ENCODE measurements at places on chromosomes 3 and 15.

GRCh38 chr3:145006271-145006670, 1034.6 kb downstream of the DIPK2A start:
- no peak for DNase-seq

DNA sequence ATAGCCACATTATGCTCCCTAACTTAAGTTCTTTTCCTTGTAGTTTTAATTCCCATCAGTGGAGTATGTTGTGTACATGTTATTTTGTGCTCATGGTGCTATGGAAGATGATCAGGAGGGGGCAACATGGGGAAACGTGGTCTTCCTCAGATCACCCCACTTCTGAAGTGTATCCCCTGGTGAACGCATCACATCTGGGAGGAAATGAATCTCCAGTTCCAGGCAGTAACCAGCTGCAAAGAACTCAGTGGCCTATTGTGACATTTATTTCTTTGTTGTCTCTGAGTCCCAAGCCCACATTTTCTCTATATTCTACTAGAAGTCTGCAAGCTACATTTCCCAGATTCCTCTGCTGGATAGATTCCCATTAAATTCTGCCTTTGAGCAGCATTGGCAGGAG, 217.0 kb downstream of the SATB1 start:
- DNase-seq, result no peak

DNA sequence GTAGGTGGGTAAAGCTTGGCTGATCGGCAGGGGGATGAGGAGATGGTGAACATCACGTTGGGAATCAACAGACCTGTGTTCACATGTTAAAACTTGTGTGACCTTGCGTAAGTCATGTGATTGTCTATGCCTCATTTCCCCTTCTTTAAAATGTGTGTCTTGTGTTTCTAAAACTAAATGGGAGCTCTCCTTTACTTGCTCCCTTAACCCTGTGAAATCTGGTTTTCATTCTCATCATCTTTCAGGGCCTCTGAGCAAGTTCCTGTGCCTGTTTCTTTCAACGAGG, 29.7 kb upstream of the IREB2 start:
- no peak for DNase-seq

DNA sequence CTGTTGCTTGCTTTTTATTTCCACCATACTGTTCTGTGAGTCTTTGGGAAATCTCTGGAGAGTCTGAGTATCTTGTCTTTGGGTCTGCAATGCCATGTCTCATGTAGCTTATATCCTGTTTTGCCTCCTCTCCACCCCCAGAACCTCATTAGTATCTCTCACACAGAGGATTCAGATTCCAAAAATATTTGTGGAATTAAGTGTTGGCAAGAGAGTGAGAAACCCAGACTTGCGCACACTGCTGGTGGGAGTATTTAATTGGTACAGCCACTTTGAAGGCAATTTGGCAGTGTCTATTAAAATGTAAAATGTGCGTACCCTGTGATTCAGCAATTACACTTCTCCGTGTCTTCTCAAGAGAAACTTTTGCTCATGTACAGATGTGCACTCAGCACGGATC, 68.6 kb downstream of the ZNF621 start:
- no peak for DNase-seq

DNA sequence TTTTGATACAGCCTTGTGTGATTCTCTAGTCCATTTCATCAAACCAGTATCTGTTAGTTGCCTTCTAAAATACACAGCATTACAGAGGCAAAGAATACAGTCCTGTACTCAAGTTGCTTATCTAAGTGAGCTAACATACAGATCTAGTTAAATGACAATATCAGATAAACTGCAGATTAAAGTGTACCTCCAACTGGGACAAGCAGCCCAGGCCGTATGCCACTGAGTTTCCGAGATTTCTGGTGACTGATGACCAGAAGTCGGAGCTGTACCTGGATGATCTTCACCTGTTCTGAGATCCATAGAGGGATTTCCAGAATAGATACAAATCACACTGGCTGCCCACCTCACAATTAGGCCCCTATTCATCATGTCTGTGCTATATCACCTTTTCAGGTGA, 6.3 kb upstream of the TRIM59 start:
- no peak for DNase-seq

DNA sequence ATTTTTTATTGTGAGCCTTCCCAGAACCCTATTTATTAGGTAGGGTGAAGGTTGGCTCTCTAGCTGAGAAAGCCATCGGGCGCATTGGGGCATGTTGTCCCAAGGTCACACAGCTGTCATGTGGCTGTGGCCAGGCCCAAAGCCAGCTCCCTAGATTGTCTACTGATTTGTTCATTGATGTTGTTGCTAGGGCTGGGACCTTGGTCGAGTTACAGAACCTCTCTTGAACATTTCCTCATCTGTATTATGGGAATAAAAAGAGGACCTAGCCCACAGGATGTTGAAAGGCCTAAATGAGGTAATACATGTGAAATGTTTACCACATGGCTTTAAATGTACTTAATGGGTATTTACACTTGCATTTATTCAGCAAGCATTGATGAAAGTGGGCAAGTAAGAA, 252.5 kb downstream of the SUCLG2 start:
- no peak for DNase-seq

DNA sequence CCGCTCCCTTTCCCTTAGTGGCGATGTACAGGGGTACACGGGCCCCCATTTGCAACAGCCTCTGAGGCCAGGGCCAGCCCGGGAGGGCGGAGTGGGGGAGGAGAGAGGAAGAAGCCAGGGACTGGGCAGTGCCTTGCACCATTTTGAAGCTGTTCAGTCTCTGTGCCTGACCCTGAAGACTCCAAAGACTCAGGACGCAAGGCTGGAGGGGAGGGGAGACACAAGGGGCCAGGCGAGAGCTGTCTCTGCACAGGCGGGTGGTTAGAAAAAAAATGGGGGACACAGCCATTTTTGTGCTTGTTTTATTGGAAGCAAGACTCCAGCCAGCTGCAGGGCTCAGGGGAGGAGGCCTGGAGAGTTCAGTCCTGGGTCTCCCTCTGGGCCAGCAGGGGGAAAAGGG, 1.6 kb downstream of the RPP25 start:
- no peak for DNase-seq

GRCh38 chr15:93987068-93987467, 244.3 kb upstream of the MCTP2 start:
- DNase-seq, result no peak

GRCh38 chr3:182797876-182798275, 4.6 kb downstream of the ATP11B start:
- DNase-seq, result no peak

- DNase-seq, result no peak
These were observed 28.1 kb downstream of the CPNE4 start for GRCh38 chr3:132006605-132007204.

GRCh38 chr3:171654809-171655208, 155.5 kb downstream of the PLD1 start:
- DNase-seq, result no peak
